CMK (cell line): ENCODE measurements at places on chromosomes 12 and 14.

DNA sequence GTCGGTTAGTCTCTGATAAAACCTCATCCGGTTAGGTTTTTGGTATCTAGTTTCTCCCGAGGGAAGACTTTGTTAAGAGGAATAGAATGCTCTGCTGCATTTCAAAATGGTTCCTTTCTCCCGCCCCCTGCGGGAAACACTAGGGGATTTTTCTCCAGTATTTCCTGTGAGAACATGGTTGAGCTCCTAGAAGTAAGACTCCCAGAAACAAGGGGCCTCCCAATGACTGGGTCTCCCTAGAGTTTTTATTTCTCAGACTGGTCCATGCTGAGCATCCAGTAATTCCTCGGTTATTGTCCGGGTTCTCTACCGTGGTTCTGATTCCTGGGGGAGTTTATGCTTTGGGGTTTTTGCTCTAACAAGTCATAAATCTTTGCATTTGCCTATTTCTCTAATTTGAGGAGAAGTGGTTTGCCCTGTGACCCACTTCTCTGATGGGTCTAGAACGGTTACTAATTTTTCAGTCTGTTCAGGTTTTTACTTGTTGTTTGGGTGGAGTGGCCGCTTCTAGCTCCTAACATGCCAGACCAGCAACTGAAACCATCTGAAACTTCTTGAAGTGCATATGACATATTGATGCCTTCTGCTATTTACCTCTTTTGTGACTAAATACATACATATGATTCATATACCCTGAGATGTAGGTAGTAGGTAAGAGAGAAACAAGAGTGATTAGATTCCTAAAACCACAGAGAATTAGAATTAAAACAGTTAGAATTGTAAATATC is 25.1 kb downstream of the TESPA1 start:
- DNase-seq: no peak

- no peak for DNase-seq
Measured at GRCh38 chr12:119676573-119676972, 8.6 kb downstream of the PRKAB1 start.

- no peak for DNase-seq
Measured at GRCh38 chr12:82174383-82174782, 183.8 kb downstream of the CCDC59 start.

GRCh38 chr14:35808076-35808637 is 938 bp downstream of the RALGAPA1 start:
- DNase-seq: no peak

DNA sequence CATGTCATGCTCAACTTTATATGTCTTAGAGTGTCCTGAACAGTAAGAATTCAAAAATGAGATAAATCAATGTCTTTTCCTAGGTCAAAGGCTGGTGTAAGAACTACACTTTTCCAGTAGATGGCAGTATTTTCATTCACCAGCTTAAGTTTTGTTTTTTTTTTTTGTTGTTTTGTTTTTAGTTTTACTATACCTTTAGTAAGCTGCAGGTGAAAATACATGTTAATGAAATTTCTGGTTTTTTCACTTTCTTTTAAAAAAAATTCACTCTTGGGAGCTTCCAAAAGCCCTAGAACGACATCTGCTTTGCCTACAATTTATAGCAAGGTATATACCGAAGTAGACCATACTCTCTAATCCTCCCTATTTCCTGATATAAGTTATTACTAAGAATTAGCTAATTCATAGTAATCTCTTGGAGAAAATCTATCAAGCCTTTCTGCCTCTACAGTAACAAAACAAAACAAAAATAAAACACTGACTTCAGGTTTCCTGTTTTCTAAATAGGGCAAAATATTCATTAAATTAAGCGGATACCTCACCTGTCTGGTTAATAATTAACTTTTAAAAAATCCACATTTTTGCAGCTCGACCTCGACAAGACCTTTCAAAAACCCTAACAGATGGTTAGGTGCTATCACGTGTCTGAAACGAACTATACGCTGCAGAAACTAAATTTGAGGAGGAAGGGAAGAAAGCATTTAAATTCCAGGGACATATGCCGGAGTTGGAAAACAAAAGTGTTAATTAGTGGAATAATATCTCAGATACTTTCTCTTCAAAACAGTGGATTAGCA is 2.7 kb upstream of the SAMD4A start:
- no peak for DNase-seq

GRCh38 chr14:50083467-50084337 is 32.7 kb downstream of the VCPKMT start:
- no peak for DNase-seq

DNA sequence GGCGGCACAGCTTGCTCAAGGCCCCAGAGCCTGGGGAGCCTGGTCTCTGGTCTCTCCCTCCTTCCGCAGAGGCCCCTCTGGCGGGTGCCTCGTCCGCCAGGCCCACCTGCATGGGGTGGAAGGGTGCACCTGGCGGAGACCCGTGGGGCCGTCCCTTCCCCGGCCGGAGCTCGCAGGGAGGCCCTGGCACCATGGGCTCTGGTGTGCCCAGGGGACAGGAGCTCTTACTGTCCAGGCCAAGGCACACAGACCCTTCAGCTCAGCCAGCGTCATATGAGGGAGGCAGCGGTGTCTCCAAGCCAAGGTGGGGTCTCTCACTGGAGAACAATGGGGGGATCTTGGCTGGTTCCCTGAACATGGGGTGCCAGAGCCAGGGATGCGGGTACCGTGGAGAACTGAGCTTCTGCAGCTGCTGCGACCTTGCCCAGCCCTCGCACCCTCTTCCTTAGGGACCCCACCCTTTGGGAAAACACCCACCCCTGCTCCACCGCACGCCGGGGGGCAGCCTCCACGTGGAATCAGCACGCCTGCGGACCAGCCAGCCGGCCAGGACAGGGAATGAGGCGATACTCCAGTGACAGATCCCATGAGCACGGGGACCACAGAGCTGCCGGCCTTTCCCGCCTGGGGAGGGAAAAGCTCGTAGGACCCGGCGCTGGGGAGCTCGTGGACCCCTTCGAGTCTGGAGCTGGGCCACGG is 25.7 kb upstream of the GALNT9 start:
- no peak for DNase-seq

DNA sequence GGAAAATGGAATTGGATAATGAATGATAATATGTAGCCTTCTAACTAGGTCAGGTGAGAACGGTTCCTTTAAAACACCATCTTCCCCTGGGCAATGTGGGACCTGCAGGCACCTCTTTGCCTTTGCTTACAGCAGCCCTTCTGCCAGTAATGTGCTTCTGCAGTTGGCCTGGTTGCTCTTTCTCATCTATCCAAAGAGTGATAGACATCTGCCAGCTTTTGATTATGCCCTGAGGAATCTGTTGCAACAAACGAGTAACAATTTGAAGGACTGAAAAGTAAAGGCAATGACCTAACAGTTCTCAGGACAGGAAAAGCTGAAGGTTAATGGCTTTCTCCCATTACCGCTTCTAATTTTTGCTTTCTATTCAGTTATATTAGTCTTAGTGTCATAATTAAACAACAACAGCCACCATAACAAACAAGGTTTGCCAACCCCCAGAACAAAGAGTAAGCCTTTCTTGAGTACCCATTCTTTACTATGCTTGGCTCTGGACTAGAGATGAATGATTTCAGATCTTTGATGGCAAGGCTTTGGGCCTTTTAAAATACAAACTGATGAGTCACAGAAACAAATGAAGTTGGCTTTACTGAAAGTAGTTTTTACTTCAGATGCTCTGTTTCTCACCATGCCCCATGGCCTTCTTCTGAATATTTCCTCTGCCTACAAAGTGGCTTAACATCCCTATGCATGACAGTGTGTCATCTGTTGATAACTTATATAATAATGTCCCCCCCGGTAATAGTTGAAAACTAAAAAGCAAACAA is 76.1 kb upstream of the KRR1 start:
- no peak for DNase-seq

DNA sequence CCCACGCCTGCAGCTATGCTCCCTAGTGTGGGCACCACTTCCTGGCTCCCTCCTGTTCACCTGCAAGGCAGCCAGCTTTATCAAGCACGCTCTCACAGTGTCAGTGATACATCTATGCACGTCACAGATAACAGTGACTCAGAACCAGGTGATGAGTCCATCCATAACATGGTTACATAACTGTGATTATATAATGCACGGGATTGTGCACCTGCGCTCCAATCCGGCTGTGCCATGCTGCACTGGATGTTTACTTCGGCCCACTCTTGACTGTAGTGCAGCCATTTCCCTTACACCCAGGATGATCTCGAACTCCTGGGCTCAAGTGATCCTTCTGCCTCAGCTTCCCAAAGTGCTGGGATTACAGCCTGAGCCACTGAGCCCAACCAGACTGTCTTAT is 38.4 kb upstream of the CEP83 start:
- no peak for DNase-seq

DNA sequence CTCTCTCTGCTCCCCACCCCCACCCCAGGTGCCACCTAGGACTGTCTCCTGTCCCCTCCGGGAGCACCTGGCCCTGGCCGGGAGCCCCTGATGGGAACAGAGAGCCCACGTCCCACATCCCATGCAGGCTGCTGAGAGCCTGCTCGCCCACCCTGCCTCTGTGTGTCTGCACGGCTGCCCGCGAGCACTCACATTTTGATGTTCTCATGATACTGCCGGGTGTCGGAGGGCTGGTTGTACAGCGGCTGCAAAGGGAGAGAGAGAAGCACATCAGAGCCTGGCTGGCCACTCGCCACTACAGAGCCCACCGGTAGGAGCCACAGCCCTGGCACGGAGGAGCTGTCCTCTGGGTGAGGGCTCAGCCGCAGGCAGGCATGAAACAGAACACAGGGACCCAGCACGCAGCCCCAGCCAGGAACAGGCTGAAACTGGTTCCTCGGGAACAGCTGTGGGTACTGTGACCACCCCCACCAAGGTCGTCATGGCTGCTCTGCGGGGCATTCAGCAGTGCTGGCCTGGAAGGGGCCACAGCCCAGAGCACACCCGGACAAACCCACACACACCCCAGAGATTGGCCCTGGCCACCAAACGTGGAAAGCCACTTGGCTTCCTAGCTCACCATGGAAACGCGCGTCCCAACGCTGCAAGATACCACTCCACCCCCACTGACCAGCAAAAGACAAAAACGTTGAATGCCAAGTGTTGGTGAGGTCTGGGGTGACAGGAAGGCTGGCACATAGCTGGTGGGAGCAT is 117.6 kb downstream of the NCOR2 start:
- no peak for DNase-seq

GRCh38 chr14:88421286-88421685 is 35.8 kb downstream of the SPATA7 start:
- no peak for DNase-seq

GRCh38 chr14:84643446-84643845 is 886.5 kb upstream of the FLRT2 start:
- no peak for DNase-seq

DNA sequence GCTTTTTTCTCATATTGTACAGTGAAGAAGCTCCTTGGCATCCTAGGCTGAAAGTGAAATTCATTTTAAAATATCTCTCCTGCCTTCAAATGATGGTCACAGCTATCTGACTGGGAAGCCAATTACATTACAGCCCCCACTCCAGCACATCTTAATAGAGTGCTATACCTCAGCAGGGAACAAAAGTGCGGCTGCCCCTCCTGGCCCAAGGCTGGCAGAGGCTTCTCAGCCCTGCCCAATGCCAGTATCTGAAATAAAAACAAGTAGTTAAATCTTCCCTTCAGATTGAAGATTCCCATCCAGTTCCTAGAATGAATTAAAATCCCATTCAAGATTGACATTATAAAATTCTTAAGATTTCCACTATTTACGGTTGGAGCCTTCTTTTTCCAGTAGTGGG is 54.9 kb upstream of the GNG2 start:
- no peak for DNase-seq

GRCh38 chr12:278046-278445 is 15.4 kb upstream of the SLC6A13 start:
- no peak for DNase-seq

GRCh38 chr12:76462668-76463224 is 96.8 kb downstream of the OSBPL8 start:
- DNase-seq: no peak

DNA sequence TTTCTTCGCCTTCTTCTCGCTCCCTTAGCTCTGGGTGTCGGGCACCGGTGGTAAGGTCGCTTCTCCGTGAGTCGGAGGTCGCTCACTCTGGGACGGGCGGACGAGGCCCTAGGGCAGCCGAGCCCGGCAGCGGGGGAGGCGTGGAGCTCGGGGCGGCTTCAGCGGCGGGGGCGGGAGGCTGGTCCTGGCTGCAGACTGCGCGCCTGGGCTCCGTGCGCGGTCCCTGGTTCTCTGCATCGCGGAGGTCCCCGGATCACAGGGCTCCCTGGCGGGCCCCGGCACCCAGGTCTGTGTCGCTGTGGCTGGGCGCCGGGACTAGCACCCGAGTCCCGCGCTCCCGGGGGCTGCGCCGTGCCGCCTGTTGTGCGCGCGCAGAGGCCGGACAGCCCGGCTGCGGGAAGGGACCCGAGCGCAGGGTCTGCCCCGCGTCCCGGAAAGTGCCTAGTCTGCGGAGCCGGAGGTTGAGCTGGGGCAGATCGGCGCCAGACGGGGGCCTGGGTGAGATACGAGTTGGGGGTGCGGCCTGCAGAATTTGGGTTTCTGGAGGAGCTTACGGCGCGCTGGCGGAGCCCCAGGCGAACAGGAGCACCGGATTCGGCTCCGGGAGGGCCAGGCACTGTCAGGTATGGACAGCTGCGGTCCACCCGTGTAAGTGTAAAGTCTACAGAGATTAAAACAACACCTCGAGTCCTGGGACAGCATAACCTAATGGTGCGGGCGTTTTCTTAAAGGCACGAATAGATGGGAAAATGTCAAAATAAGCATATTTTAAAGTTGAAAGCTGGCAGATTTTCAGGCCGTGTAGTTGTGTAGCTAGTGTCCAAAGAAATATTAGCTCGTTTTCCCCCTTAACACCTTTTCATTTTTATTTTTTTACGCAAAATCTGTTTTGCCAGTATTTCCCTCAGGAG is 713 bp downstream of the FRMD6 start:
- no peak for DNase-seq

GRCh38 chr12:114815026-114815795 is 131.2 kb upstream of the TBX3 start:
- no peak for DNase-seq

- DNase-seq: no peak
Measured at GRCh38 chr12:52615208-52615868, 3.0 kb downstream of the KRT73 start.

GRCh38 chr14:50260072-50260471 is 28.7 kb upstream of the SOS2 start:
- DNase-seq: no peak

GRCh38 chr12:128796439-128797118 is 27.2 kb downstream of the SLC15A4 start:
- DNase-seq: no peak

DNA sequence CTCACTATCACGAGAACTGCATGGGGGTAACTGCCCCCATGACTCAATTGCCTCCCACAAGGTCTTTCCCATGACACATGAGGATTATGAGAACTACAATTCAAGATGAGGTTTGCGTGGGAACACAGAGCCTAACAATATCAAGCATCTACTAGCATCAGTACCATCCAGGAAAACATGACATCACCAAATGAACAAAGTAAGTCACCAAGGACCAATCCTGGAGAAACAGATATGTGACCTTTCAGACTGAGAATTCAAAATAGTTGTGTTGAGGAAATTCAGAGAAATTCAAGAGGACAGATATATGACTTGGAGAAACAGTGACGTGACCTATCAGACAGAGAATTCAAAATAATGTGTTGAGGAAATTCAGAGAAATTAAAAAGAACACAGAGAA is 65.8 kb upstream of the TMTC2 start:
- DNase-seq: no peak

GRCh38 chr12:69352904-69353303 is 4.7 kb downstream of the LYZ start:
- DNase-seq: no peak
